Astrocyte (in vitro differentiated cells and primary cell): ENCODE measurements at places on chromosomes 4 and X.
A peak's percentile ranks its signal among the peaks of the same experiment; 100 is the strongest.

DNA sequence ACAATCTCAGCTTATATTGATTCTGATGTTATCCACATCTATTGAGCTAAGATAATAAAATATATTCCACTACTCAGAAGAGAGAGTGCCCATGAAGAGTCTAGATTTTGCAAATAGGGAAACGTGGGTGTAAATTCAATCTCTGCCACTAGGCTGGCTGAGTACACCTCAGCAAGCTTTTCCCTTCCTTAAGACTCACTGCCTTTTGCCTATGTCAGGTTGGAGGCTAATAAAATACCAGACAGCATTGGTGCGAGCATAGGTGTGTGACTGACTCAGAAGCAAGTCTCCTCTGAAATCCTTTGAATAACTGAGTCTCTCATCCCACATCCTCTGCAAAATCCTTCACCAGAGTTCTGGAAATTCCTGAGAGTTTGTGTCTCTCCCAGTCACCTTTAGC lies 405.4 kb upstream of the CPEB2 start:
- no peak for DNase-seq

- DNase-seq, result peak; percentile 73
Observed at GRCh38 chr4:82798168-82799005, at the start of gene SCD5. TSS of gene SCD5 (minus strand) at chr4:82798796. CDS start at chr4:82798537, 259 bp downstream.

DNA sequence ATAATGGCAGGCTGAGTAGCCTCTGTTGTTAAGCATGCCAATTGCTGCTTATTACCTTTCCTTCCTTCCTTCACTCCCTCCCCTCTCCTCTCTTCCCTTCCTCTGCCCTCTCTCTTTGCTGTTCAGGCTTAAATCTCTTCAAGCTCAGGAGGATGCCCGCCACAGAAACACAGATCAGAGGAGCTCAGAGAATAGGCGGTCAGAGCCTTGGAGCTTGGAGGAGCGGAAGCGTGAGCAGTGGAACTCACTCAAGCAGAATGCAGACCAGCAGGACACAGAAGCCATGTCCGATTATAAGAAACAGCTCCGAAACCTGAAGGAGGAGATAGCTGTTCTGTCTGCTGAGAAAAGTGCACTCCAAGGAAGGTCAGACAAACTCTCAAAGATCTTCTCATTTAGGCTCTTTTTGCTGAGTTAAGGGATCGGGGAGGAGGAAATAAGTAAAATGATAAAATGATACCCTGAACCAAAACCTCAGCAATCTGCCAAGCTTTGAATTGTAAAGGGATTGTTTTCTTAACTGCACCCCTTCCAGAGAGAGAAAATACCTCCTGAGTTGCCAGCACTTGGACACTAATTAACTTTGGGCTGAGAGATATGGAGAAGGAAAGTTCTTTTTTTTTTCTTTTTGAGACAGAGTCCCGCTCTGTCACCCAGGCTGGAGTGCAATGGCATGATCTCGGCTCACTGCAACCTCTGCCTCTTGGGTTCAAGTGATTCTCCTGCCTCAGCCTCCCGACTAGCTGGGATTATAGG lies 20.9 kb downstream of the SPATA18 start:
- DNase-seq, result no peak

DNA sequence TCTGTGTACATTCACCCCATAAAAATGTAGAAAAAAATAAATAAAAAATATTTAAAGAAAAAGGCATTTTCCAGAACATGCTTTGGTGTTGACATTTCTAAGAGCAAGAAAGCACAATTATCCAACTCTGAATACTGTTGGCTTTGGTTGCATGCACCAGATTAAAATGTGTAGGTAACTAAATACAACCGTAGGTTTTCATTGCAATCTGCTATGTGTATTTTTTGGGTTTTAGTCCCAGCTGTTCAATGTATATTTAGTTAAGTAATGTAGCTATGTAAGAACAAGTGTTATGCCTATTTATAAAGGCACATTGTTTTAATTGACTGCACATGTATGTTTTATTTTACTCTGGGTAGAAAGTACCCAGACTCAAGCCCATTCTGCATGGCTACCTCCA lies 108.1 kb upstream of the PAQR3 start:
- DNase-seq, result no peak

DNA sequence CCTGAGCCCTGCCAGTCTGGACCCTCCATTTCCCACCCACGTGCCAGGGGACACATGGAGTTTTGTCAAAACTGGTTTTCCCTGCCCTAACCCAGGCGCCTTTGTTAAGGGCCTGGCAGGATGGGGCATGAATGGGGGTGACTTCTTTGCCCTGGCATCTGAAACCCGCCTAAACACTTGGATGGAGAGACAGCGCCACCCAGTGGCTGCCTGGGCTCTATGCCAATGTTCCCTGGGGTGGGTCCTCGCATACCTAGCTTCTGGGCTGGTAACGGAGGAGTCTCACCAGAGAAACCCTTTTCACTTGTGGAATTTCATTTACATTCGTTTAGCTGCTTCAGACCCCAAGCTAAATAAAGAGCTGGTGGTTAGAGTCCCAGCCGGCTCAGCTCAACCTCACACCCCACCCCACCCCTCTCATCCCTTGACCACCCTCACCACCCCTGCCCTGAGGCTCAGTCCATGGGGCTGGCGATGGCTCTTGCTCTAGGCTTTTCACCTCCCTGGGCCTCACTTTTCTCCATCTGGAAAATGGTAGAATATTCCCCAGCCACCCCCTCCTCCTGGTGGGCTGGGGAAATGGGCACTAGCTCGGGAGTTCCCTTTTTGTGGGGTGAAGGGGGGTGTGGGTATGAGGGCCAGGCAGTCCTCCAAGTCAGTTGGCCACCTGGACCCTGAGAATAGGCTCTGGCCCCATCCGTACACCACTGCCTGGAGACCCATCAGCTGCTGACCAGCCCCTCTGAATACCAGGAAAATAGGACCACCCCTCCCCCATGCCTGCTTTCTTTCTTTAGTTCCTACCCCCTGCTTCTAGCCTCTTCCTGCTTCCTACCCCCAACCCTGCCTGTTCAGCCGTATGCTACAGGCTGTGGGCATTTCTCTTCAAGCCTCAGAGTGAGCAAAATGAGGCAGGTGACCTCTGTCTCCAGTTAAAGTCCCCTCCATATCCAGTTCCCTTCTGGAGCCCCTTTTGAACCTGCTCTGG lies 57.1 kb upstream of the PJA1 start:
- peak; percentile 25 for DNase-seq

DNA sequence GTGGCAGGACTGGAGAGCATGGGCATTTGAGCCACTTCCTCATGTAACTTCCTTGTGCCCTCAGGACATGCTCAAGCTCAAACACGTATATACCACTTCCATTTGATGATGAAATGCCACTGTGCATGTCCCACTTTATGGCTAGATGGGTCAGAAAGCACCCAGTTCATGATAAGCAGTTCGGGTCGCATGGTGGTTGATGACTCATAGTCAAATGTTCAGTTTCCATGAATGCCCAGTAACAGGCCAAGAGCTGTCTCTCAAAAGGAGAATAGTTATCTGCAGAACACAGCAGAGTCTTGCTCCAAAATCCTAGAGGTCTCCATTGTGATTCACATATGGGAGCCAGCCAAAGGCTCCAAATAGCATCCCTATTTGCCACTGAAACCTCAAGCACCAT lies 48.9 kb upstream of the SPIN3 start:
- DNase-seq, result no peak

DNA sequence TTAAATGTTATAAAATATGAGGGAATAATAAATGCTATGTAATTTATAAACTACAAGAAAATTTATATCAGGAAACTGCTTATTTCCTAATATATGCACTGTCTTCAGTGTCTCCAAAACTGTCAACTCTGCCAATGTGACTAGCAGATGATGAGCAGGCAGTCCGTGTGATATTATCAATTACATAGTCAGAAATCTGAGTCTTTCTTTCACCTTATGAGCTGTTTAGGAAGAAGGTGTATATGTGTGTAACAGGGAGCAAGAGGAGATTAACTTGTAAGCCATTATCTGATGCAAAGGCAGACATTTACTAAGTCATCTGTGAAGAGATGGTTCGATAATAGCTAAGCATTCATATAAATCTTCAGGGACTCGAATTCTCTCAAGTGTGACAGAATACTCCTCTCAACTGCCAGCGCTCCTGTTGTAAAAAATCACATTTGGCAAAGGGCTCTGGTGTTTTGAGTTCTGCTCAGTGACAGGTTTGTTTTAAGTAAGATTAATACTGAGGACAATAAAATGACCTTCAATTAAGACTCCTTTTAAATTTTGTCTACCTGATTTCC lies 79.7 kb downstream of the SNCA start:
- no peak for DNase-seq

DNA sequence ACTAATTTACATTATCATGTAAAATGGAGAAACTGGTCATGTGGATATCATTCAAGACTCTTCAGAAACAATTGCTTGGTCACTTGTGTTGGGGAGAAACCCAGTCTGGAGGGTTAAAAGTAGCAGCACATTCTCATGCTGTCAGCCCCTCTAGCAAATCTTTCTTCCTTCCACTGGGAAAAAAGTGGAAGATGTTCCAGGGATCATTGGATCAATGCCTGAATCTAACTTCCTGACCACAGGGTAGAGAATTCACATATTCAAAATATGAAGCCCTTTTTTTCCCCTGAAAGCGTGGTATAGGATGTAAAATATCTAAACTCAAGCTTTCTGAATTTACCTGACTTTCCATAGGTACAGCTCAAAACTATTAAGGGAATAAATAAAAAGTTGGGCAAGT lies 98.0 kb downstream of the CXCL13 start:
- DNase-seq, result no peak
